CD4-positive, alpha-beta memory T cell (primary cell): ENCODE measurements at places on chromosomes 12 and 14. TPM values are rescaled to one million over a fixed set of nuclear protein-coding genes. Genes with fewer than 3 reads are reported as not detected.
A peak's percentile ranks its signal among the peaks of the same experiment; 100 is the strongest.

The LYZ gene
- total RNA-seq: 40.5 TPM

The CEP83 gene
- 11.2 TPM for total RNA-seq

The SLC6A15 gene
- not detected for total RNA-seq

The TROAP gene
- total RNA-seq: 0.80 TPM

The SLCO1C1 gene
- not detected for total RNA-seq

The SUPT16H gene
- 84.5 TPM for total RNA-seq

The OR11H6 gene
- not detected for total RNA-seq

DNA sequence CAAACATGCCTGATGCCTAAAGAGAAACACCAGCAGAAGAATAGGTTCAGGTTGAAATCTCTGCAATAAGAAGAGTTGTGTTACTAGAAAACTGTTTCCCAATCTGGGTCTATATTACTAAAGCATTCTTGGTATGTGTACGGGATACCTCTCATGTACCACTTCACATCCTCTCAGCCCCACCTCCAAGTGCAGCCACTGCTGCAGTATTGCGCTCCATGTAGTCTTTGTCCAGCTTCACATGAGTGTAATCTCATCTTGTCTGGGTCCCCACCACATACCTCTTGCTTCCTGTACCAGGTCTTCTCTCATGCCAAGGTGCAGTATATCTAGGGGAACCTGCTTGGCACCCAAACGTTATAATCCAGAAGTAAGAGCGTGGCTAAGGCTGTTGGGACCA, 187.5 kb upstream of the EEA1 start:
- no peak for DNase-seq

GRCh38 chr12:101110866-101111265, 99.2 kb downstream of the SLC5A8 start:
- no peak for DNase-seq

- DNase-seq: no peak
Observed at GRCh38 chr14:36665887-36666415, 4.3 kb downstream of the PAX9 start.

DNA sequence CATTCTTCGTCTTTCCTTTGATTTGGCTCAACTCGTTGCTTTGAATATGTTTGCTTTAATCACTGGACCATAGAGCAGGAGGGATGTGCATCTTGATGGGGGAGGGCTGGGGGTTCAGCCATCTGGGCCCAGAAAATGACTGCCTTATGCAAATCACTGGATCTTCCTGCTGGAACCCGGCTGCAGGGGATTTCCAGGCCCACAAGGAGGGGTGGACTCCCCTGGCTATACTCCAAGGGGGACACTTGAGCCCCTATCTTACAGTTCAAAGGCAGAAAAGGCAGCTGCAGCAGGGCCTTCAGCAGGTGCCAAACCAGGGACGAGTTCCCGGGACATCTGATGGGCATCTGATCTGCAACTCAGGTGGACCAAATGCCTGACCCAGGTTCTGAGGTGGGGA, 122.5 kb downstream of the DICER1 start:
- no peak for DNase-seq

DNA sequence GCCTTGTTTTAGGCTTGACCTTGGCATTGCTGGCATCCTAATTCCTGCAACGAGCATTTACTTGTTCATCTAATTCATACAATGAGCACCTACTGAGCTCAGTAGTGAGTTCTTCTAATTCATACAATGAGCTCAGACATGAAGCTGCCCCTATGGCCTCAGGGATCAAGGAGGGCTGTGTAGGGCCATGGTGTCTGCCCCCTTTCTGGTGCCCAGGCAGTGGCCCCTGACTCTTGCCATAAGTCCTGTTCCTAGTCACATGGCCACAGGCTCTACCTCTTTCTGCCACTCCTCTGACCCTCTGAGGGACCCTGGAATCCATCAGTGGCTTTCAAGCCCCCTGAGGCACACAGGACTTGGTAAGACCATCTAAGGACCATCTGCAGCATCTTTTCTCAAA, 148.8 kb downstream of the ZFP36L1 start:
- DNase-seq: no peak

DNA sequence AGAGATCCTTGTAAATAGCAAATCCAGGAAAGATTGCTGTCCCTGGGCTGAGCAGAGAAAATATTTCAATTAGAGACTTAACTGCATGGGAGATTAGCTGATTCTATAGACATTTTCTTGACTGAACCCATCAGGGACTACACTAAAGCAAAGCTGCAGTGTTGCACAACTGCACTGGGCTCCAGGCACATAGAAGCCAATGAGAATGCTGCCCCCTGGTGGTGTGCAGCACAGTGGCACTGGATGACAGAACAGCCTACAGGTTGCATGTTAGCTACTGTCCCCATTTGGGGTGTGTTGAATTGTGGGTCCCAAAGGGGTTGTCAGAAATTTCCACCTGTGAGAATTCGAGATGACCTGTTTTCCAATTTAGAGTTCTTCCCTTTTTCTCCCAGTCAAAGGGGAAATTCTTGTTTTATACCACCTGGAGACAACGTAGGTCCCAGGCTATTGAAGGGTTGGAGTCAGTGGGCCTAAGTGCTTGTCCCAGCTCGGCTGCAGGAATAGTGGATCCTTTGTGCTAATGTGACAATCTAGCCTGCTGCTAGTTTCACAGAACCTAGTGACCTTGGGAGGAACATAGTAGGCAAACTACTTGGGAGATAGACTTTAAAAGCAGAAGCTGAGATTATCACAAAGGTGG, 114.7 kb downstream of the SLC8A3 start:
- DNase-seq: peak; percentile 10

- no peak for DNase-seq
Observed at GRCh38 chr12:70351076-70351475, 15.0 kb upstream of the KCNMB4 start.
